ENCODE measurements at places on chromosomes 2 and 18. TPM values are rescaled to one million over a fixed set of nuclear protein-coding genes. Genes with fewer than 3 reads are reported as not detected.

RNF103 gene
- 14.5 TPM for total RNA-seq

ATP6V1C2 gene
- total RNA-seq, result under 0.01 TPM

PTPN18 gene
- total RNA-seq, result 9.5 TPM

CPS1 gene
- total RNA-seq, result 8.5 TPM
